ENCODE measurements at places on chromosomes 13 and 19.

DNA sequence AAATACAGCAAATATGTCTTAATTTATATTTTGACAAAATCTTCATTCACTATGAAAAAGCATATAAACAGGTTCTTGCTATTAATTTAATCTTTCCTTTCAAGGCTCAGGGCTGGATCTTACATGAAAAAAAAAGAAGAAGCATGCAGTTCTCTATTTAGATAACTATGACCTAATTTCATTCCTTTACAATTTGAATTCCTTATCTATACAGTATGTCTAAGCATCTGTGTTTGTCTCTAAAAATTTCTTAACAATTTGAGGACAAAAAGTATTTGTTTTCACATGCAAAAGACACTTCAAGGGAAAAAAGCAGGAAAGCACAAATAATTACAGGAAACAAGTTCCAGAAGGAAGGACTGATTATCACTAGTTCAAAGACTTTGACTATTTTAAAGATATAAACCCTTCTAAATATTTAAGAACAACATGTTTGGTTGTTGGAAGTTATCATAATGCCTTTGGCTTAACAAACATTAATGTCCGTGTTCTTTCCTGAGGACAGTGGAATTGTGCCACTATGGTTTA, 157.5 kb downstream of the TBC1D4 start:
- no peak for DNase-seq

- DNase-seq: no peak
Observed at GRCh38 chr13:50912851-50913250, 3.3 kb downstream of the RNASEH2B start.

GRCh38 chr13:109091249-109091648, 461.8 kb downstream of the MYO16 start:
- DNase-seq: no peak

GRCh38 chr13:106286811-106287210, 248.7 kb downstream of the EFNB2 start:
- DNase-seq: no peak

GRCh38 chr13:79780240-79780639, 299.3 kb downstream of the NDFIP2 start:
- no peak for DNase-seq

GRCh38 chr19:3669947-3670795, 30.1 kb downstream of the PIP5K1C start:
- no peak for DNase-seq

- DNase-seq: no peak
Observed at GRCh38 chr13:87207280-87208003, 463.7 kb upstream of the SLITRK5 start.
